ENCODE measurements at places on chromosomes 2 and 18. TPM values are rescaled to one million over a fixed set of nuclear protein-coding genes. Genes with fewer than 3 reads are reported as not detected.

The SLC4A3 gene
- 8.7 TPM for total RNA-seq

The FLACC1 gene
- 0.17 TPM for total RNA-seq

DNA sequence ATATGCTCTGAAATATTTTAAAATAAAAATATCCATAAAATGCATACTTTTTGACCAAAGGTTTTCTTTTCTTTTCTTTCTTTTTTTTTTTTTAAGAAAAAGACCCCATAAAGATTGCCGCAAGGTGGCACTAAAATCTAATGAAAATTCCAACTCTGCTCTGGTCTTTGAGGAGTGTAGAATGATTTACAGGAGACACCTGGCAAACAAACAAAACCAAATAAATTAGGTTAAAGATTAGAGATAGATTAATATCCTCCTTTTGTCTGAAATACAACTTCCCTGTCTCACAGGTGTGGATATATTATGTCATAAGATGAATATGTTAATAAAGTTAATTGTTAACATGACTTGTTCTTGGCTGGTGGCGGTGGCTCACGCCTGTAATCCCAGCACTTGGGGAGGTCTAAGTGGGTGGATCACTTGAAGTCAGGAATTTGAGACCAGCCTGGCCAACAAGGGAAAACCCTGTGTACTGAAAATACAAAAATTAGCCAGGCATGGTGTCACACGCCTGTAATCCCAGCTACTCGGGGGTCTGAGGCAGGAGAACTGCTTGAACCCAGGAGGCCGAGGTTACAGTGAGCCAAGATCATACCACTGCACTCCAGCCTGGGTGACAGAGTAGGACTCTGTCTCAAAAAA lies 3.5 kb upstream of the RHOB start:
- peaks cover 25% of the 10 kb centered on the region for H3K27me3 ChIP-seq
- H3K4me1 ChIP-seq, result peaks cover 12% of the 10 kb centered on the region
- H3K4me3 ChIP-seq, result no peak overlapping the region
- DNase-seq, result no peak

DNA sequence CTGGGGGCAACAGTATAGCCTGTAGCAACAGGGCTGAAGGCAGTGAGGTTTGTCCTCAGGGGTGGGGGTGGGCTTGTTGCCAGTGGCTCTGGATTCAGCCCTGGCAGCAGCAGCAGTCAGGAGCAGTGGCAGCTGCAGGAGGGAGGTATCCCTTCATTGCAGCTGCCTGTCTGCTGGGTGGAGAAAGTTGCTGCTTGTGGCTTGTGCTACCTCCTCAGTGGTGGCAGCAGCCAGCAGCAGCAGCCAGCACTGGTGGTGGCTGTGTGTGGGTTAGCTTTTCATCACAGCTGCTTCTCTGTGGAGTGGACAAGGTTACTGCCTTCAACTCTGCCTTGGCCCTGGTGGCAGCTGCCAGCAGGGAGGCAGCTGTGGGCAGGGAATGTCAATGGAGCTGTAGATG lies 94.9 kb downstream of the ARL6IP6 start:
- H3K27ac ChIP-seq, result no peak overlapping the region
- DNase-seq, result no peak
- H3K36me3 ChIP-seq, result peaks cover 11% of the 10 kb centered on the region
- no peaks in the 10 kb centered on the region for H3K27me3 ChIP-seq
- H3K4me1 ChIP-seq, result no peaks in the 10 kb centered on the region

DNA sequence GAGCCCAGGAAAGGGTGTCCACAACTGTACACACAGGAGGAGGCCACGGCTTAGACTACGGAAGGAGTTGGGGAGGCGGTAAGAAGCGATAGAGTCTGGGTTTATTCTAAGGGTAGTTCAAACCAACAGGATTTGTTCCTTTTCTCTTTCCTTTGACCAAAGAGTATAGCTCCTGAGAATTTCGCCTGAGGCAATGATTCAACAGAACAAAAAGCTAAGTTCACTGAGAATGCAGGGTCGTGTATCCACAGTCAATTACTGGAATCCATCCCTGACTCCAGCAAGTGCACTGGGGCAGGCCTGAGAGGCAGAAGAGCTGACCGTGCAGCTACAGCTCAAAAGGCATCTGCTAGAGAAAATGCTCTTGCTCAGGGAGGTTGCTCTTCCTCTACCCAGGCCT lies 140.9 kb downstream of the TFCP2L1 start:
- H3K27me3 ChIP-seq, result no peaks in the 10 kb centered on the region
- 0 out of 2 replicates have a peak, but pooled peaks cover 3% of the 10 kb centered on the region for H3K36me3 ChIP-seq
- no peak overlapping the region for H3K27ac ChIP-seq
- no peak for DNase-seq
- no peak overlapping the region for H3K4me3 ChIP-seq
- no peaks in the 10 kb centered on the region for H3K4me1 ChIP-seq

DNA sequence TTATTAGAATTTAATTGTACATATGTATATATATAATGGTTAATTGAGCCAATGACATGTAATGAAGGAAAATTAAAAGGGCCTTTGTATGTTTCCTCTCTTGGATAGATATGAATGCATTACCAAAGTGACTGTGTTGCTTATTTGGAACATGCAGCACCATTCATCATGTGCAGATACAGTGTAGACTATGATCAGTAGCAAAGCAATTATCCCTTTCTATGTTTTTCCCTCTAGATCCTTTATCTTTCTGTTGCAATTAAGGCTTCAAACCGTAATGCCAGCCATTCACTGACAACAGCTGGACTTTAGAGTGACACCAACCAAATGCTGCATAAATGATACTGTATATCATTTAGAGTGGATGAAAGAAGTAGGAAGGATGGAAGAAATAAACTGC lies 565.2 kb downstream of the NRXN1 start:
- H3K27ac ChIP-seq, result no peak overlapping the region
- no peak for DNase-seq
- H3K27me3 ChIP-seq, result no peaks in the 10 kb centered on the region
- H3K4me1 ChIP-seq, result no peaks in the 10 kb centered on the region
- H3K4me3 ChIP-seq, result no peak overlapping the region
